CD4-positive, alpha-beta T cell treated with Interleukin-2 at 100 ng/mL for 4 hours (primary cell): ENCODE measurements at places on chromosomes 2 and 18.

GRCh38 chr2:224278531-224278930, 123.4 kb downstream of the FAM124B start:
- DNase-seq: no peak

DNA sequence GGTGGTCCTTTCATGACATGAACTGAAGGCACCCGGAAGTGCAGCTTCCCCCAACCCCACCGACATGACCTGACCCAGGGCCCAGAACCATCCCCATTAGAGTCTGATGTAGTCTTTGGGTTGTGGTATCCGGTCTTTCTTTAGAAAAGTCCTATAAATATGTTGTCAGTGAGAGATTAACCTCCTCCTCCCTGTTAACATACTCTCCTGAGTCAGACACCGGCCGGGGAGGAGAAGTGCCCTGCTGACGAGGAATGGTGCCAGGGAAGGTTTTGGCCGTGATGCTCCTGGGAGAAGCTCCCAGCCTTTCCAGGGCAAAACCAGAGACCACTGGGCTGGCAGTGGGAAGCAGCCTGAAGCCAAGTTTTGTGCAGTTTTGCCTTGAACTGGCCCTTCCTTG, 109.0 kb downstream of the LAMA3 start:
- no peak for DNase-seq

- DNase-seq: no peak
Measured at GRCh38 chr2:102321941-102322719, 10.8 kb downstream of the IL1RL1 start.

DNA sequence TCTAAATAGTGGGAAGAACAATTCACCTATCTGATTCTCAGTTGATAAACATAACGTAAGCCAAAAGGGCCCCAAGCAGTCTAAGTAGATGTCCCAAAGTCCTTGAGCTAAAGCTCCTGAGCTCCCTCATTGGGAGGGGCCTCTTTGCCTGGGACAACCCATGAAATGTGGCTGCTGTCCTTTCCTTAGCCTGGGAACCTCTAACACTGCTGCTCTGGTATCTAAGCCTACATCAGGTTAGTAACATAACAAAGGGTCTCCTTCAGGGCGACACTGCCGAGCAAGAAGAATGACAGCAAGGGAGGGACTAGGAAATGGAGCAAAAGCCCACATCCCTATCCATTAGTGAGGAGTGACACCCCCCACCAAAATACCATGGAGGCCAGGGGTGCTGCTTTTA, 98.3 kb downstream of the MAPRE2 start:
- DNase-seq: no peak

GRCh38 chr2:84849271-84849952, 31.5 kb downstream of the TRABD2A start:
- peak; percentile 65 for DNase-seq

- DNase-seq: no peak
Measured at GRCh38 chr18:11821643-11822237, 29.5 kb upstream of the CHMP1B start.

DNA sequence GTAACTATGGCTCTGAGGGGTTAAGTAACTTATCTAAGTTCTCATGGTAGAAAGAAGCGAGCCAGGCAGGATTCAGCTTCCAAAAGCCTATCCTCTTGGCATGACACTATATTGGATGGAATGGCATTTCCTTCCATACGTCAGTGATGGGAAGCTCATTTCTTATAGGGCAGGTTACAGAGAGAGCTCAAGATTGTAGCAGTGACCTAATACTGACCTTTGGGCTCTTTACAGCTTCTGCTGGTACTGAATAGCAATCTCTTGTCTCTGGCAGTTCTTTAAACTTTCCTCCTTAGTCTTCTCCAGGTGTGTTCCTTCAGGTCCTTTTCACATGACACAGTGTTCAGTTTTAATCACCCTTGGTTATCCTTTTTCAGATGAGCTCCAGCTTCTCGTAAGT, 133.0 kb downstream of the HRH4 start:
- DNase-seq: no peak

- DNase-seq: no peak
Measured at GRCh38 chr2:32732912-32733472, 105.1 kb downstream of the TTC27 start.

DNA sequence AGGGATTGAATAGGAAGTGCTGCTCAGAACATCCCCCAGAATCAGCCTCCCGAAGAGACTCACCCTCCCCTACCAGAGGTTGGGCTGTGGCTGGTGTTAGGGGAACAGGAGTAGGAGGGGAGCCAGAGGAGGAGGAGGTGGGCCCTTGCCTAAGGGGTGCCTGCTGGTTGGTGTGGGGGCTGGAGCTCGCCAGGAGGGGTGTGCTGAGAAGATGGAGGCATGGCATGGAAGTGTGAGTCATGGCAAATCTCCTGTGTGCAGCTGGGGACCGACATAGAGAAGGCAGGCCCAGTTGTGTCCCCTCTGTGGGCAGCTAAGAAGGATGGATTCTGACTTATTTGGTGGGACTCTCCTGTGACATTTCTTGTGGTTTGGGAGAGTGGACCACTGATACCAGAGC, 73.7 kb downstream of the DGKD start:
- no peak for DNase-seq

- no peak for DNase-seq
Measured at GRCh38 chr2:132881546-132881945, 211.5 kb upstream of the LYPD1 start.

GRCh38 chr2:153971855-153972254, 100.1 kb downstream of the GALNT13 start:
- no peak for DNase-seq

DNA sequence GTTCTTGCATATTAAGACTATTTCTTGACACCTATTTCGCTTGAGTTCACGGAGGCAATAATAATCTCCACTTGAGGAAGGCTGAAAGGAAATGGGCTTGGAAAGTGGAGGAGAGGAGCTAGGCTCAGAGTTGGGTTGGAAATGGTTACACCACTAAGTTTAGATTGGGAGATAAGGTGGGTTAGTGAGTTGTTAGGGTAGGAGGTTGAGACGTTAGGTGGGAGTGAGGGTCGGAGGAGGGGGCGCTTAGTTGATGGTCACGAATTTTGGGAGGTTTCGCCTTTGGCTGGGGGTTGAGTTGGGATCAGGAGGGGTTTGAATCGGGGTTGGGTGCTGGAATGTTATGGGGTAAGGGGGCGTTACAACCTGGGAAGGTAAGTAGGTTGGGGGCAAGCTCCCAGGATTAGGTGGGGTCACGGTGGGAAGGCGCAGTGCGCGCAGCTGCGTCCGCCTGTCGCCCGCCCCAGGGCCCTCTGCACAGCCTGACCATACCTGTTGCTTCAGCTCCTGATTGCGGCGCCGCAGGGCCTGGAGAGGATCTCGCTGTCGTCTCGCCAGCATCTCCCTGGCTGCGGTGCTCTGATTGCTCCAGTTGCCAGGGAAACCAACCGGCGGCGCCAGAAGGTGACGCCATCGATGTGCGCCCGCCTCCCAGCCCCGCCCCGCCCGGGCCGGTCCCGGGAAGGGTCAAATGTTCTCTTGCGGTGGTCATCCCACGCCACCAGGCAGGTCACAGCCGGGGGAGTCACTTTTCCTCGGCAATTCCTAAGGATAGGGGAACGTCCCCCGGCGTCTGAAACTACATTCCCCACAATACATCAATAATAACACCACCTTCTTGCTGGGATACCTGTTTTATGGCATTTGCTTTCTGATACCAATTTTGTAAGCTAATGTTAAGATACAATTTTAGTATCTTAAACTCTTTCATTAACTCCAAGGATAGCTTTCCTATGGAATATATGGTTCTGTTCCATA, at the start of gene NPHP1:
Gene NPHP1 (minus strand): TSS at position 606 of the 978 bp plus-strand sequence. CDS start 45 bp downstream, at position 561.
- peak; percentile 84 for DNase-seq

DNA sequence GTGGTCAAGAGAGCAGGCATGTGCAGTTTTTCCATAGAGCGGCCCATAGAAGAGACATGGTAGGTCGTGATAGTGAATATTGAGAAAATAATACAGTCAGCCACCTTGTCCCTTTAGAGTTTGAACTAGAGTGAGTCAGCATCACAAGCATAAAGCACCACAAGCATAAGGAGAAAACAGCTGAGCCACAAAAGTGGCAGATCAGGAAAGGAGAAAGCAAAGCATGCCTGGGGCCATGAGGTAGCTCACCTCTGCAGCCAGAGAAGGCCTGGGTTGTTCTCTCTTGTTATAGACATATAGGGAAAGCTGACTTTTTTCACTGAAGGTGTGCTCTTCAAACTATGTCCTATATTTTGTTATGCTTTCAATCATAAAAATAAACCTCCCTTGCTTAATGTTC, 879.0 kb downstream of the DSC3 start:
- DNase-seq: no peak

GRCh38 chr2:235366390-235366789, 127.5 kb upstream of the AGAP1 start:
- no peak for DNase-seq

DNA sequence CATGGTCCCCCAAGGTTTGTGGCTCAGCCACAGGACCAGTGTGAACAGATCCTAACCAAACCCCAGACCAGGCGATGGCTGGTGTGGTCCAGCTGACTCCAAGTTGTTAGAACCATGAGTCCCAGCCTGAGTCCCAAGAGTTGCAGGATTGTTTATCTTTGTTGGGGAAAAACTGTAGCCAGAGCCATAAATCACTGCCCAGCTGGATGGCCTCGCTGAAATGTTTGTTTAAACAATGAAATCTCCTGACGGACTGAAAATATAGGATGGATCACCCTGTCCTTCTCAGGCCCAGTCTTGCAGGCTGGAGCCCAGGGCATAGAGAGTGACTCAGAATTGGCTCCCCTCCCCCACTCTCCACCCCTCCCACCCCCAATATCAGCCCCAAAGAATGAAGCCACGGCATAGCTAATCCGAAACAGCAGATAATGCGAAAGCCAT, 36.4 kb downstream of the PKDCC start:
- no peak for DNase-seq

- DNase-seq: no peak
Measured at GRCh38 chr18:48662011-48662661, 123.3 kb downstream of the CTIF start.

GRCh38 chr2:21052044-21052443, 8.2 kb upstream of the APOB start:
- no peak for DNase-seq

DNA sequence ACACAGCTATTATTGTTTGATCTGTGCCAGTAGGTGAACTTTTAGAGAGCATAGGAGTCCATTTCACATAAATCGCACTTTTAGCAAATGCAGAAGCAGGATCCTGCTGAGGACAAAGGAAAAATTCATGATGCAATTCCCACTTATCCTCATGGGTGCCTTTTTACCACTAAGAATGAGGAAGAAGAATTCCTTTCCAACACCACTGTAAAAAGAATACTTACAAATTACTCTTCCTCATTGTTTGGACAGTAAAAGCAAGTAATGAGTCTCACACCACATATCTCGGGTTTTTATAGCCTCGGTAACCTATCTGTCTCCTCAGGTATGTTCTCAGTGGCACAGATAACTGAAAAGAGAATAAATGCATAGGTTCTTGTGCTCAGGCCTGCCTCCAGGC, 238.5 kb downstream of the MTX2 start:
- no peak for DNase-seq

- DNase-seq: no peak
Measured at GRCh38 chr18:75714766-75715165, 287.3 kb upstream of the SMIM21 start.

GRCh38 chr2:172859581-172860335, 124.1 kb downstream of the RAPGEF4 start:
- DNase-seq: no peak

GRCh38 chr2:95734976-95735890, 143.4 kb downstream of the TRIM43 start:
- DNase-seq: no peak

DNA sequence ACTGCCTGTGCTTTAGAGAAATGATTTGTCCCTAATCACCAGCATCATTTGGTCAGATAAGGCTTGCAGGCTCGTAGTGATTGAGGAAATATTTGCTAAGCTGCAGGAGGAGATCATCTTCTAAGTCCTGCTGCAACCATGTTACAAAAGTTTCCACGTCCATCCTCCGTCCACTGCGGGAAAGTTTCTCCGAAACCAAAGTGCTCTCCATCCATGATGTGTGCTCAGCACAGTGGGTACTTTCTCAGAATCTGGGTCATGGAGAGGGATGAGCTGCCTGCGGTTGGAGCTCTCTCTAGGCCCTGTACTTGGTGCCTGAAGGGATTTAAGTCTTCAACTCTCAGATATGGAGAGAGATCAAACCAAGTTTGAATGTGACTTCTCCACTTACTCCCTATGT, 39.3 kb downstream of the IL1RL2 start:
- DNase-seq: no peak

DNA sequence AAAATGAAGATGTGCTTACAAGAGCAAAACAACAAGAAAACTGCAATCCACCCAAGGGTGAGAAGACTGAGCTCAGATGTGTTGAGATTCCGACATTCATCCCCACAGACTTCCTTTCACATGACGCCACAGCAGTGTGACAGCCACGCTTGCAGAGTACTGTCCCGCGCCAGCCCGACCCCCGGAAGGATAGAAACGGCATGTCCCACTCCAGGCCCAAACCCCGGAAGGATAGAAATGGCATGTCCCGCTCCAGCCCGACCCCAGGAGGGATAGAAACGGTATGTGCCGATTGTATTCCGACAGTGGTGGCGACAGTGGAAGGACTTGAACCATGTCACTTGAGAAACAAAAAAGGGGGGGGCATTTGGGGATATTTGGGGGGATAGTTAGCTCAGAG, 119.1 kb upstream of the PXDN start:
- no peak for DNase-seq

- DNase-seq: peak; percentile 82
Measured at GRCh38 chr2:157441072-157441454, 2.8 kb downstream of the CYTIP start.

DNA sequence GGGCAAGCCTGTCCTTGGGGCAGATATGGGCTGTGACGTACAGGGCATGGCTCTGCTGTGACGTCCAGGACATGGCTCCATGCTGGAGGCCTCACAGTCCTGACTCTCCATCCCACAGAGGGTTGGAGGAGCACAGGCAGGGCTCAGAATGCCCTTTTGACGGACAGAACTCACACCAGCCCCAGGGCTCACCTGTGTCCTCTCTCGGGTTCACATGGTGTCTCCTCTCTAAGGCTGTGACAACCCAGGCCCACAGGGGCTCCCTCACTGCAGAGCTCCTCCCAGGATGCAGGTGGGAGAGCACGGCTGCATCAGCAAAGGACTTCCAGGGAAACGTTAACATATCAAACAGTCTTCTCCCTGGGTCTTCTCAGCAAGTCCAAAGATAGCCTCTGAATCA, 133.8 kb downstream of the EIPR1 start:
- no peak for DNase-seq

DNA sequence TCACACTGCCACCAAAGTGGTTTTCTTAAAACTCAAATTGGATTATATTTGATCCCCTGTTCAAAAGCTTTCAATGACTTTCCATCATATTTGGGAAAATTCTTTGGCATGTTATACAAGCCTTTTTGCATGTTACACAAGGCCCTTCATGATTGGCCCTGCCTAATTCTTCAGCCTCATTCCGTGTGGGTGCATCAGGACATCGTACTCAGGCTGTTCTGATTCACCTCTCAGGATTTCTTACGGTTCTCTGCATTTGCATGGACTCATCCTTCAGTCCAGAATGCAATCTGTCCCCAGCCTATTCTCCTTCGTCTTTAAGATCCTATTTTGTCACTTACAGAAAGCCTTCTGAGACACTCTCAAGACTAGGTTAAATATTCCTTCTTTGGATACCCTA, 107.8 kb downstream of the LYPD1 start:
- DNase-seq: no peak
